ENCODE measurements at places on chromosomes 1 and 21. TPM values are rescaled to one million over a fixed set of nuclear protein-coding genes. Genes with fewer than 3 reads are reported as not detected.

GRCh38 chr1:35466120-35466519 lies 91.1 kb downstream of the KIAA0319L start:
- DNase-seq: no peak

GRCh38 chr1:7549277-7550161 lies 221.6 kb upstream of the VAMP3 start:
- DNase-seq: peak; percentile 74

GRCh38 chr1:201554789-201555592 lies 16.1 kb downstream of the NAV1 start:
- no peak for DNase-seq

DNA sequence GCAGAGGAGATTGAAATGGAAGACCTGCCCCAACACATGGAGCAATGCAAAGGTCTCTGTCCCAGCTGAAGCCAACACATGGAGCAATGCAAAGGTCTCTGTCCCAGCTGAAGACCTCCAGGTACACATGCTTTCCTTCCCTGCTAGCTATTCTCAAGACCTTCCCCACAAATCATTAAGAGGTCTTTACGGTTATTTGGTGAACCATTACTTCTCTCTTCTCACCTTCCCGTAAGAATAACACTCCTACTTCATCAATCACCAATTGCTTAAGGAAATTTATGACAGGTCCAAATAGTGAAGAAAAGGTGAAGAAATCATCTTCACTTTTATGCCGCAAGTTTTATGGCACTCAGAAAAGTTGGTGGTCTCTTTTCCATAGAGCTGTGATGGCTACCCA lies 138.8 kb downstream of the NTPCR start:
- DNase-seq: no peak

The CSF1 gene
- total RNA-seq: 64.8 TPM

Data from fibroblast of villous mesenchyme (primary cell).